Motor neuron (in vitro differentiated cells): ENCODE measurements at places on chromosomes 1 and 21.

DNA sequence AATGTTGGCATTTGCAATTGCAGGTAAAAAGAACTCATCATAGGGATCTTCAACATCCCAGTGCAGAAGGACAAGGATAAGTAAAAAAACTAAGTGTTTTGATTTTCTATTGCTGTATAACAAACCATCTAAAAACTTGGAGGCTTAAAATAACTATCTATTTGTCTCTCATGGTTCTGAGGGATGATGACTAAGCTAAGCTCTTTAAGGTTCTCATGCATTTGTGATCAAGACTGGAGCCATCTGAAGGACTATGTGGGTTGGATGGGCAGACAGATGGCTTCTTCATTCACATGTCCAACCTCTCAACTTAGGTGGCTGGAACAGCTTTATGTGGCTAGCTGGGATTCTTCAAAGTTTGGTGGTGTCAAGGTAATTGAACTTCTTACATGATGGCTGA lies 51.5 kb downstream of the RPL5 start:
- no peak for ATAC-seq

- ATAC-seq, result no peak
These were observed 27.2 kb upstream of the ERG start for GRCh38 chr21:38525454-38525853.

GRCh38 chr1:225919906-225920305 lies 4.1 kb downstream of the PYCR2 start:
- ATAC-seq, result peak; percentile 6

DNA sequence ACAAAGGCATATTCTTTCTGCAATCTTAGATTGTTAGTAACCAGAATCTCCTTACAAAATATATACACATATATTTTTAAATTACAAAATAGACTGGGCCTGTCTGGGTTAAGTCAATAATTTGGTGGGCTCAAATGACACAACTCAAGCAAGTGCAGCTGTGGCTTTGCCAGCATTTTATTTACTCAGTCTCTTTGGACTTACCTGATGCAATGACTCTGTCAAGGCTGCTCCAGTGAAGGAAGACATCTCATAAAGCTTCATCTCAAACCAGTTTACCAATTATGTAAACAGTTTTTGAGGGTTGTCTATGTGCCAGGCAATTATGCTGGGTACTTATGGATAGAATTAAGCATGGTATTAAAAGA lies 22.8 kb upstream of the ABCA4 start:
- no peak for ATAC-seq

GRCh38 chr21:41916888-41917433 lies 36.9 kb downstream of the C2CD2 start:
- no peak for ATAC-seq

GRCh38 chr1:172929006-172929405 lies 121.7 kb downstream of the TNFSF18 start:
- no peak for ATAC-seq

- ATAC-seq, result no peak
These were observed 172.5 kb downstream of the CTH start for GRCh38 chr1:70583522-70583921.

- no peak for ATAC-seq
These were observed 26.9 kb upstream of the BACE2 start for GRCh38 chr21:41141031-41141457.

GRCh38 chr1:86380257-86380861 lies 15.8 kb downstream of the ODF2L start:
- ATAC-seq, result peak; percentile 52

- no peak for ATAC-seq
These were observed 3.2 kb upstream of the TFAP2E start for GRCh38 chr1:35569936-35570335.

DNA sequence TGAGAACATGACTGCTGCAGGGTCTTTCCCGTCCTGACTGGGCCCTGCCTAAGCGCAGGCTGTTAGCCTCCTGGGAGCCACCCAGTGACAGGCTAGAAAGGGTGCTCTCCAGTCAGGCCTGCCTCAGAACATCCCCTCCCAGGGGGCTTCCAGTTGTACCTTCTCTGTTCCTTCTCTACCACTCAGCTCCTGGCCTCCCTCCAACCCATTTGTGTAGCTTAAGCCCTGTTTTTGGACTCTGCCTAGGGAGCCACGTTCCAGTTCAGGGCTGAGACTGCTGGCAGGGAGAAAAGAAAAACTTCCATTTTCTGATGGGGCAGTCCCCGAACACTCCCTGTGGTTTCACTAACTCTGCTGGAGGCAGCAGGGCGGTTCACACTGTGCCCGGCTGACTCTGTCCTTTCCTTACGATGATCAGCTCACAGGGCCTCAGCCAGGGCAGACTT lies 15.3 kb upstream of the POU3F1 start:
- ATAC-seq, result no peak

DNA sequence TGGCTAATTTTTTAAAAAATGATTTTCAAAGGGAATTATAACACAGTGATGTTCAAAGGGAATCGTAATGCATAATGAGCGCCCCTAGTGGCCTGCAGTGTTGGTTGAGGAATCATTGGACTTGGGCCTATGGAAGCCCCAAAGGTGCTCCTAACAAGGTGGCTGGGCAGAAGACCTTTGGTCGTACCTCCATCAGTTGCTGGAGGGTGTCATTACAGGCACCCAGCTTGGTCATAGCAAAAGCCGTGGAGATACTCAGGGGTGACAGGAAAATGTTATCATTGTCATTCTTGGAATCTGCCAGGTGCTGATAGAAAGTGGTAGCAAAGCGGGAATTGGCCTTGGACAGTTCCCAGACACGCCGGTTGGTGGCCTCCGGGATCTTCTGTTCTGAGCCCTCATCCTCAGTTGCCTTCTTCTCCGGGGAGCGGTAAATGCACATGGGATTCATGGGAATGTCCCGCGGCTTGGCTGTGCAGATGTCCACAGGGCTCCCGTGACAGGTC lies 2.7 kb downstream of the SERPINC1 start:
- no peak for ATAC-seq

DNA sequence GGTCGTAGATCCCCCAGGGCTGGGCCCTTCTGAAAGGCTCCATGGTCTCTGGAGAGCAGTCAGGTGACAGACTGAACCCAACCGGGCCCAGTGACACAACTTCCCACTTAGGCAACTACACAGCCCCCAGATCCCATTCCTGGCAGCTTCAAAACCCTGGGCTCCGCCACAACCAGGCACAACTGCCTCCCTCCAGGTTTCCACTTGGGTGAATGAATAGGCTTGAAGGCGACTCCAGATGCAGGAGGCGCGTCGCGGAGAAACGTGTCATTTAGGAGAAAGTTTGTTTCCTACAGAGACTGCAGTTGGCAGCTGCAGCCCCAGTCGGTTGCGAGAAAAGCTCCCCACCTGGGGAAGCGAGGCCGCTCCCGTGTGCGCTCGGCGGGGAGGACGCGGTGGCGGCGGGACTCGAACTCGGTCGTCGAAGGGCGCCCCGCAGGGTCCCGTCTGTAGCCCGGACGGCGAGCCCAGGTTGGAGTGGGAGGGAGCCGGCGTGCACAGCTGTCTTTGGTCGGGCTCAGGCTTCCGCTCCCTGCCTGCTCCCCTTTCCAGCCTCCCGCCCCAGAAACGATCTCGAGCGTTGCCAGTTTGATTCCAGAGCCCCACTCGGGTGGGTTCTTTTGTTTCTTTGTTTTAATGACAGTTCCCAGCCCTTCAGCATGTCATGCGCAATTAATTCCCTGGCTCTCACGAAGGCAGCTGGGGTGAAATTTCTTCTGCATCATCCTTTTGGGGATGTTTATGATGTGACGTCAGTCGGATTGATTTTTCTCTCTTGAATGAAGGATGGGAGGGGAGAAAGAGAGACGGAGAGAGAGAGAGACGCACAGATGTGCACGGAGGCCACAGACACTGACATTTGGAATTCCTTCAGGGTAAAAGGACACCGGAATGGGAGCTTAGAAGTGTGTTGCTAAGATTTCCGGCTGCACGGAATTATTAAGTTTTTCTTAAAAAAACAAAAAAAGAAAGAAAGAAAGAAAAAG lies 862 bp upstream of the SGIP1 start:
- ATAC-seq, result peak; percentile 59

- no peak for ATAC-seq
These were observed 279.1 kb upstream of the FMN2 start for GRCh38 chr1:239812580-239812979.

DNA sequence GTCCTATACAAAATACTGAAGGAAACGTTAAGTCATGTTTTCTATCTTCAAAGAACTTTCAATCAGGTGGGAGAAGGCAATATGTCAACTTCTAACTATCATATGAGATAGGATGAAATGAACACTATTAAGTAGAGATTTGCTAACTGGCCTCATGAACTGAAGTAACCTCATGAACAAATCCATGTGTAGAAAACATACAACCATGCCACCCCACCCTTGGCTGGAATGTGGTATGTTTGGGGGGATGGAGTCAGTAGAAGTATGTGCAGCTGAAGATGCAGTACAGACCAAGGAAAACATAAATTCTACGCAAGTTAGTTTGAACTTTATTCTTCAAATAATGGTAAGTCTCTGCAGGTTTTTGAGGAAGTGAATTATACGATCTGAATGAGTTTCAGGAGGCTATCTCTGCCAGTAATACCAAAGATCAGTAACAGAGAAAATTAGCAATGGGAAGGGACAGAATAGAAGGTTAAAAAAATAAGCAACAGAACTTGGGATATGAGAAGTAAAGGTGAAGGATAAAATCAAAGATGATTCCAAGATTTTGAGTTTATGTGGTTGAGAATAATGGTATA lies 4.5 kb downstream of the TRMT1L start:
- no peak for ATAC-seq

DNA sequence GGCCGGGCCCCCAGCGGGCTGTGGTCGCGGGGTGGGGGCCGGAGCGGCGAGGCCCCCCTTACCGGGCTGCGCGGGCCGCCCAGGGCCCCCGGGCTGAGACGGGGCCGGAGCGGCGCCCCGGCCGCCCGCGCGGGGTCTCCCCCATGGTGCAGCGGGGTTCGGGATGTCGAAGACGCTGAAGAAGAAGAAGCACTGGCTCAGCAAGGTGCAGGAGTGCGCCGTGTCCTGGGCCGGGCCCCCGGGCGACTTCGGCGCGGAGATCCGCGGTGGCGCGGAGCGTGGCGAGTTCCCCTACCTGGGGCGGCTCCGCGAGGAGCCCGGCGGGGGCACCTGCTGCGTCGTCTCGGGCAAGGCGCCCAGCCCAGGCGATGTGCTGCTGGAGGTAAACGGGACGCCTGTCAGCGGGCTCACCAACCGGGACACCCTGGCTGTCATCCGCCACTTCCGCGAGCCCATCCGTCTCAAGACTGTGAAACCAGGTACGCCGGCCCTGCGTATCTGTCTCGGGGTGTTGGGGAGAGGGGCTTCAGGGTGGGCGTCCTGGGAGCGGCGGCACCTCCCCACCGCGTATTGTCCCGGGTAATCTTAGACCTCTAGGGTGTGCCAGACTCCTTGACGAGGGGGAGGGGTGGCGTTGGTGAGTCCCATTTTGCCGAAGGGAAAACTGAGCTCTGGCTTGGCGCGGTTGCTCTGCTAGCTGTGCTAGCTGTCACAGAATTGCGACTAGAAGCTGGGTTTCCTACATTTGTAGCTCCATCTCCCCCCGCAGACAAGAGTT lies 745 bp downstream of the MAGI3 start:
- peak; percentile 0 for ATAC-seq

DNA sequence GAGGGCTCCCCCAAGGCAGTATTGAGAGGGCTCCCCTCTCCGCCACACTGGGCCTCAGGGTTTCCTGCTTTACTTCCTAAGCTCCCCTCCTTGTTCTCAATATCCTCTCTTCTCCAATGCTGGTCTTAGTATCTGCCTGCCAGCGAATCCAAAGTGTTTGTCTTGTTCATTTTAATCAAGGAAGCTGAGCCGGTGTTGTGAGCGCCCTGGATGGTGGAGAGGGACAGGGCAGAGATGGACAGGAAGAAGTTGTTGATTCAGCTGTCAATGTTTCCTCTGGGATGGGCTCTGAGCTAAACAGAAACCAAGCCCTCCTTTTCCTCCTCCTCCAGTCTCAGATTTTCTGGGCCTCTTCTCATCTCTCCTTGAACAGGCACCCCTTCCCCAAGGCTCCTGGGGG lies 5.4 kb downstream of the OLFML3 start:
- ATAC-seq, result no peak

DNA sequence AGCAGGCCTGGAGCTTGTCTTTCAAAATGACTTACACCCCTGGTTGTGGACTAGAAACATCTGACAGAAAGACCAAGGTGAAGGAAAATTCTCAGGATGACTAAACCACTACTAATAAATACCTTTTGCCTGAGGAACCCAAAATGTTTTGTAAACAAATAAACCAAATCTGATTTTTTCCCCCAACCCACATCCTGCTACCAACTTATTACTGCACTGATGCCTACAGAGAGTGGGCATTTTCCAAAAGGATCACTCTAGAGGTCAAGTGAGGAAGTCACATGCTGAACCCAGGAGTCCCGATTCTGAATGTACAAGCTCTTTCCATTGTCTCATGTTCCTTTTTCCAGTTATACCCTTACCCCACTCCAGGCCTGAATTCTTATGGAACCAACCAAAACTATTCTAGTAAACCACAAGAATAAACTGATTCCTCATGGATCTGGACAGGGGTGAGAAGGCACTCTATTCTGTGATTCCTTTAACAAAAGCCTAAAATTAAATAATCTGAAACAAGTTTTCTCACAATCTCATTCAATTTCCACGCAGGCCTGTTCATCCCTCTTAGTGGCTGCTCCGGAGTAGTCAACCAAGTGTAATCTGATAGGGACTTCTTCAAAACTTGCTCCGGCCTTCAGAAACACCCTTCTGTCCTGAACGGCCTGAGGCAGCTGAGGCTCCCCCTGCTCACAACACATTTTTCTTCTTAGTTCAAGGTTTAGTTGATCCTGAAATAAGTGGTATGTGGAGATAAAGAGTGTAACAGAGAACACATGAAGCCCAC lies 1.4 kb downstream of the PI4KB start:
- ATAC-seq, result no peak

- ATAC-seq, result no peak
These were observed 377.8 kb downstream of the MATN1 start for GRCh38 chr1:30345491-30346130.

DNA sequence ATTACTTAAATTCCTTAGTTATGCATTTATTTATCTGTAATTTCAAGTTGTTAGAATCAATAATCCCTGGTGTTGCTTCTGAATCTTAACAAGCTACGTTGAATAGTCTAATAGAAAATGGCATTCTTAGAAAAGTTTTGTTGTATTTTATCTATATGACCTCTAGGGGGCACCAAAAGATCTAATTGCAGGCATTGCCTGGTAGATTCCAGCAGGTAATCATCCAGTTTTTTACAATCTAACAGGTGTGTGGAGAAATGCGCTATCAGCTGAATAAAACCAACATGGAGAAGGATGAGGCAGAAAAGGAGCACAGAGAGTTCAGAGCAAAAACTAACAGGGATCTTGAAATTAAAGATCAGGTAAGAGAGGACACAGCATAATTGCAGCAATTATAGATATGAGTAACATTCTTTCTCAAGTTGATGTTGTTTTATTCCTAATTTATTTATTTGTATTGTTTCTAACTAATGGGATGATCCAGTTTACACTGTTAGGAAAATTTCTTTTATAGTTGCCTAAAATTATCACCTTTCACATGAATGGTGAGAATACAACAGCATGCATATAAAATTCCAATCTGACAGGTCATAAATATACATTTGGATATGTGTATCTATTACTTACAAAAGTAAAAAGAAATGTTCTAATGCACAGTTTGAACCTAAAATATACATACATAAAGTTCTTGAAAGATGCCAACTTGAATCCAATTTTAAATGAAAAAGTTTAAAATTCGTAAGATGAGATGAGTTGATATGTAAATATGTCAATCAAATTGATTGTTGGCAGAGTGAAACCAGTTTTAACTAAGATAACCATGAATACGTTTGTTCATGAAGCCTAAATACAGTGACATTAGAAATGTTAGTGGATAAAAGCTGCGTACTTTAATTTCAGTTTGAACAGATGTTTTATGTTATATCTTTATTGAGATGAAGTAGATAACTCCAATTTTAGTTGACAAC lies 88.4 kb downstream of the SDCCAG8 start:
- ATAC-seq, result peak; percentile 24

GRCh38 chr1:151612501-151613281 lies 841 bp downstream of the SNX27 start:
- ATAC-seq, result peak; percentile 14
